ENCODE measurements at places on chromosomes 5 and 9.

- DNase-seq: no peak
These were observed 10.0 kb upstream of the MYORG start for GRCh38 chr9:34386656-34387055.

- DNase-seq: no peak
These were observed 669.2 kb upstream of the ACO1 start for GRCh38 chr9:31715250-31715649.

- DNase-seq: no peak
These were observed 122.0 kb downstream of the WDR70 start for GRCh38 chr5:37501152-37501551.

DNA sequence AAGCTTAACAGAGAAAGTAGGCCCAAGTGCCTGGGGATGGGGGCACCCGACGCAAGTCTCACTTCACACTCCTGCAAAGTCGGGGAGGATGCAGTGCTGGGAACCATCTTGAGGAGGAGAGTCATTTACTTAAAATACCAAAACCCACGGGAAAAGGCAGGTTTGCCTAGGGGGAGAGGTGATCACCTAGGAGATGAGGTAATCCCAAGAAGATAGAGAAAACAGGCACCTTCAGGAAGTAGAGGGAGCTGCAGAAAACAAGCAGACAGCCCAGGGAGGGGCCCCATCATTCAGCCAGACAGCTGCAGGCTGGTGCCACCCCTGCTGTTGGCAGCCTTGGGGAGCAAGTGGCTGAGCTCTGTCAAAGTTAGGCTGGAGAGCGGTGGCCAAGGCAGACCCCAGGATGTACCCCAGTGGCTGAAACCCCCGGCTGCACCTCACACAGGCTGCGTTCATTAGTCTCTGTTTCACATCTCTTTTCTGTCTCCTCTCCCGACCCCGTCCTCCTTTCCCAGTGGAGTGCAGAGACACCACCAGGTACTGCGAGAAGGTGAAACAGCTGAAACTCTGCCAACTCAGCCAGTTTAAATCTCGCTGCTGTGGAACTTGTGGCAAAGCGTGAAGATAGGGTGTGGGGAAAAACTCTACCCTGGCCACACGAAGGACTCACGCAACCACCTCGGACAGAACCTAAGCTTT, 124.9 kb downstream of the SAXO1 start:
- no peak for DNase-seq

DNA sequence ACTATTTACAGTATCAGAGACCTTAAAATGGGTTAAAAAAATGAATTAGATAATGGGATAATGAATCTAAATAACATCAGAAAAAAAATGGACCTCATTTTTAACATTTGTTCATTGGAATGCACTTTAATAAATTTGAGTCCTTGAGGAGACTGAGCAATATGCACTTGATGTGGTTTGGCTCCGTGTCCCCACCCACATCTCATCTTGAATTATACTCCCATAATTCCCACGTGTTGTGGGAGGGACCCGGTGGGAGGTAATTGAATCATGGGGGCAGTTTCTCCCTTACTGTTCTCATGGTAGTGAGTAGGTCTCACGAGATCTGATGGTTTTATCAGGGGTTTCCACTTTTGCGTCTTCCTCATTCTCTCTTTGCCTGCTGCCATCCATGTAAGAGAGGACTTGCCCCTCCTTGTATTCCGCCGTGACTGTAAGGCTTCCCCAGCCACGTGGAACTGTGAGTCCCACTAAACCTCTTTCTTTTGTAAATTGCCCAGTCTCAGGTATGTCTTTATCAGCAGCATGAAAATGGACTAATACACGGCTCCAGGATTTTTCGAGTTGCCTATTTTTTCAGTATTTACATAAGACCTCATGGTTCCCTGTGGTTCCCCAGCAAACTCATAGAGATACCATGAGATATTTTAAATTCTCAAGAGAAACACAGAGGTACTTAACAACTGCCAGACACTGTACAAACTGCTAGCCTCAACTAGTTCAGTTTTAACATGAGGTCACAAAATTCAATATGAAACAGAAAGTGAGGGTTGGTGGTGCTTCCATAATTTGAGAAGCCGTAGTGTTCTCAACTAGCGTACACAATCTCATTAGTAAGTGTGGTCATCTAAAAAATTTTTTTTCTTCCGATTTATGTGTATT, 128.3 kb downstream of the TLE1 start:
- no peak for DNase-seq

DNA sequence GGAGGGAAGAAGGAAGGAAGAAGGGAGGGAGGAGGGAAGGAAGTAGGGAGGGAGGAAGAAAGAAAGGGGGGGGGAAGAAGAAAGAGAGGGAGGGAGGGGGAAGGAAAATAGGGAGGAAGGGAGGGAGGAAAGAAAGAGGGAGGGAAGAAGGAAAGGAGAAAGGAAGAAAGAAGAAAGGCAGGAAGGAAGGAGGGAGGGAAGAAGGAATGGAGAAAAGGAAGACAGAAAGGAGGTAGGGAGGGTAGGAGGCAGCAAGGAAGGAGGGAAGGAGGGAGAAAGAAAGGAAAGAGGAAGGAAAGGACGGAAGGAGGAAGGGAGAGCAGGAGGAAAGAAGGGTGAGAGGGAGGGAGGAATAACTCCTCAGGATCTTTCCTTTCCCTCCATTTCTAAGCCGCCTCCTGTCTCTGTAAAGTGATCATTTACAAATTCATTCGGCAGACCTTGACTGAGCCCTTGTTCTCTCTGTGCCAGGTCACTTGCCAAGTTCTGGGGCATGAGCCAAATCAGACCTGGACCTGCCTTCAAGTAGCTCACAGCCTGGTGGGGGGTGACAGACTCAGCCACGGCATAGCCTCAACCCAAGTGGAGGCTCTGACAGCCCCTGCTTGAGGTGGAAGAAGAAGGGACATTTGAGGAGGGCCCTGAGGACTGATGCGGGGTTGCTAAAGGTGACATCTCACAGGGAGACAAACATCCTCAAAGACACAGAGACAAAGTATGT, 69.0 kb upstream of the HRH2 start:
- DNase-seq: no peak
